Hematopoietic multipotent progenitor cell treated with erythropoietin and hydrocortisone succinate and interleukin-3 and kit ligand, for 8 days (in vitro differentiated cells): ENCODE measurements at places on chromosomes 11 and 22.

DNA sequence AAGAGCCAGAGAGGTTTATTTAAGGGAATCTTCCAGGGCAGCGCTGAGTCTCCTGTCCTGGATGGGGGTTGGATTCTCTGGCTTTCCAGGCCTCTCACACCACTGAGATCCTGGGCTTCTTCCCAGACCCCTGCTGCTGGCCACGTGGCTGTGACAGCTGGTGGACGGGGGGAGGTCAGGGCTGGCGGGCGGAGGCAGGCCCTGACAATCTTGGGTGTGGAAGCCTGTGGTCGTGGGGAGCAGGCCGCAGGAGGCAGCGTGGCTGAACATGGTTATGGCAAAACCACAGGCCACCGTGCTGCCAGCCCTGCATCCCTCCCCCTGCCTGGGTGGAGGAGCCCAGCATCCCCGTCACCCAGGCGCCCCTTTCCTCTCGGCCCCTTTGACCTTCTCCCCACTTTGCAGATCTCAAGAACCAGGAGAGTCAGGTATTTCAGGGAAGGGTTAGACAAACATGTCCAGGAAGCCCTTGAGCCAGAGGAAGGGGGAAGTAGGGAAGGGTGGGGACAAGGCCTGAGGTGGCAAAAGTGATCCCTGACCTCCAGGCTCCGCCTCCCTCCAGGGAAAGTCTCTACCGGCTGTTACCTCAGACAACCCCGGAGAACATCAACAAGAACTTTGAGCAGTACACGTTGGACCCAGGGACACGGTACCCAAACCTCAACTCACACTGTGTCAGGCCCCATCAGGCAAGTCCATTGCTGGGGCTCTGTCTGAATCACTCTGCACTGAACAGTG is 111.8 kb downstream of the MICAL2 start:
- DNase-seq = peak; percentile 39

DNA sequence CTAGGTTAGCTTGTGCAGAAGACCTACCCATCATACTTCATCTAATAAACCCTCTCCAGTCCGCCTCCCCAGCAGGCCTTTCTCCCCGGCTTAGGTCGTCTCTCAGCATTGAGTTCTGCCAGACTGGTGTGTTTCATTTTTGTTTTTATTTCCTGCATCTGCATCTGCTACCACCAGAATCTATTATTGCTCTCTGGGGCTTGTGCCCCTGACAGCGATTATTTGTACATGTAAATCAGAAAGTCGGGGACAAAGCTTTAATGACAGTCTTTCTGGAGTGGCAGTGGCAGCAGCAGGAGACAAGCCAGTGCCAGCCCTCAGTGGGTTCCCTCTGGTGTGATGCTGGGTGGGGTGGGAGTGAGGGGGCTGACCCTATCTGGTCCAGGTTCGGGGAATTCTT is 127.5 kb downstream of the PKNOX2 start:
- no peak for DNase-seq

- DNase-seq = peak; percentile 93
These were observed 11.3 kb downstream of the TRIM29 start for GRCh38 chr11:120126620-120127019.

DNA sequence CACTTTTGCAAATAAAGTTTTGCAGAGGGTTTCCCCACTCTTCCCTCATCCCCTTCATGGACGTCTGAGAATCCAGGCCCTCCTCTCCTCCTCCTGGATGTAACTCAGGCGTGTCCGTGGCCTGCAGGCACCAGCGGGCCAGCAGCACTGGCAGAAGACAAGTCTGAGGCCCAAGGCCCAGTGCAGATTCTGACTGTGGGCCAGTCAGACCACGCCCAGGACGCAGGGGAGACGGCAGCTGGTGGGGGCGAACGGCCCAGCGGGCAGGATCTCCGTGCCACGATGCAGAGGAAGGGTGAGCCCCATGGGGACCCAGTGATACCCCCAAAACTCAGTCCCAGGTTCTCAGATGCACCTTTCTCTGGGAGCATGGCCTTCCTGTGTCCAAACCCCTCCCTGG is 14.4 kb downstream of the TUB start:
- no peak for DNase-seq

- no peak for DNase-seq
These were observed 15.1 kb downstream of the ATG13 start for GRCh38 chr11:46632502-46632901.

DNA sequence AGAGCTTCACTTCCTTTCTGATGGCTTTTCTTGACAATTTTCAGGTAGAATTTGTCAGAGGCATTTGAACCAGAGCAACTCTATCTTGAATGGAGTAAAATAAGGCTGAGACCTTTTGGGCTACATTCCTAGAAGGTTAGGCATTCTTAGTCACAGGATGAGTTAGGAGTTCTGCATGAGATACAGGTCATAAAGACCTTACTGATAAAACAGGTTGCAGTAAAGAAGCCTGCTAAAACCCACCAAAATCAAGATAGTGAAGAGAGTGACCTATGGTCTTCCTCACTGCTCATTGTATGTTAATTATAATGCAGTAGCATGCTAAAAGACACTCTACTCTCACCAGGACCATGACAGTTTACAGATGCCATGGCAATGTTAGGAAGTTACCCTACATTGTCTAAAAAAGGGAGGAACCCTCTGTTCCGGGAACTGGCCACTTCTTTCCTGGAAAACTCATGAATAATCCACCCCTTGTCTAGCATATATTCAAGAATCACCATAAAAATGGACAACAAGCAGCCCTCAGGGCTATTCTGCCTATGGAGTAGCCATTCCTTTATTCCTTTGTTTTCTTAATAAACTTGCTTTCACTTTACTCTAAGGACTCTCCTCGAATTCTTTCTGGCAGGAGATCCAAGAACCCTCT is 1519.7 kb upstream of the TENM4 start:
- DNase-seq = no peak

GRCh38 chr11:61549662-61550568 is 31.0 kb downstream of the SYT7 start:
- no peak for DNase-seq

GRCh38 chr22:25572708-25573171 is 8.3 kb downstream of the GRK3 start:
- DNase-seq = no peak

DNA sequence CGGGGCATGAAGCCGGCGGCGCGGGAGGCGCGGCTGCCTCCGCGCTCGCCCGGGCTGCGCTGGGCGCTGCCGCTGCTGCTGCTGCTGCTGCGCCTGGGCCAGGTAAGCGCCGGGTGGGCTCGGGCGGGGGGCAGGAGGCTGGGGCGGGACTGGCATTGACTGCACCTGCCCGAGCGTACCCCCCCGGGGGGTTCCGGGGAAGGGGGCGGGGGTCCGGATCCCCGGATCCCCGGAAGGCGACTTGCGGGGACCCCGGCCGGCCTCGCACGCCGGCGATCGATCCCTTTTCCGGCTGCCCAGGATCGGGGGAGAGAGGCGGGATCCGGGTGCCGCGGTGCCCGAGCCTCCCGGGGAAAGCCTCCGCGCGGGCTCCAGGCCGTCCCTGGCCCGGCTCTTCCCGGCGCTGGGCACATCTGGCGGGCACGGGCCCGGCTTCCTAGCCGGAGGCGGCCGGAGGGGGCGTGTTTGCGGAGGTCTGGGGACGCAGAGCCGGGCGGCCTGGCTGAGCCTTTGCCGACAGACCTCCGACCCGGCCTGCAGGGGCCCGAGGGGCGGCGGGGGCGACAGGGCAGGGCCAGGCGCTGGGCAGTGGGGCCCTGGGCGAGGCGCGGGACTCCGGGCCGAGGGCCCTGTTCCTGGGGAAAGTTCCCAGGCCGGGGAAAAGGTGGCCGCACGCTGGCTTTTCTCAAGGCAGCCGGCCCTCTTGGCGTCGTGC is 705 bp downstream of the PTPRJ start:
- no peak for DNase-seq

DNA sequence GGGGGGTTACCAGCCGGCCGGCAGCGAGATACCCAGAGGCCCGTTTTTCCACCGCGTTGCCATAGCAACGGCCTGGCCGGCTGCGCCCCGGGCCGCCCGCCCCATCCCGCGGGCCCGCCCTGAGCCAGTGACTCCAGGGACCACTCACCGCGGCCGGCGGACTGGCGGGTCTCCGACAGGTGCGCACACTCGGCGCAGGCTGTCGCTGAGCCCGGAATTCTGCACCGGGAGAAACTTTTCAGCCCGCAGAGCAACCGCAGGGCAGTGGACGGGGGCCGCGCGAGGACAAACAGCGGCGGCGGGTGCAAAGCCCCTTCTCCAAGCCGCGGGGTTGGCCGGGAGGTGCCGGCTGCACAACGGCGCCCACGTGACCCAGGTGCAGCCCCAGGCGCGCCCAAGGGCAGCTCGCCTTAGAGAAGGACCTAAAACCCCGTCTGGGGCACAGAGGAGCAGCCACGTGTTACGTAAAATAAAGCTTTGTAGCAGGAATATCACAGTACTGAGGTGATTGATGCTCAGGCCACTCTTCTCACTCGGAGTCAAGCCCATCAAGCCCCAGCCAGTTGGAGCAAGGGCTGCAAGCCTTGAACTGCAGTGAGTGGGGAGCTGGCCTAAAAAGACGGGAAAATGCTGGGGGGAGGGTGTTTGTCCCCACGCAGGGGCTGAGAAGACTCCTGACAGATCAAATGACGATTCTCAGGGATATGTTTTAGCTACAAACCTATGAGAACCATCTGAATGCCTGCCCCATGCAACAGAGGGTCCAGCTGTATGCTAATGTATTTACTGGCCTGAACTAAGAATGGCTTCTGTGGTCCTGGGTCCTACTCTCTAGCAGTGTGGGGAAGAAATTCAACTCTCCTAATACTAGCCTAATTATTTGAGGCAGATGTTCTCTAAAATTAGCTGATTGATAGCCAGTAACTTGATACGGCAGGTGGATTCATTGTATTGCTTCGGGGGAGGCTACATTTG is at the start of gene STK33:
TSS of gene STK33 (minus strand) at position 294 of the 975 bp plus-strand sequence. CDS start 119,323 bp downstream, outside the sequence.
- DNase-seq = peak; percentile 11

GRCh38 chr11:15347969-15348734 is 233.4 kb downstream of the INSC start:
- DNase-seq = no peak

- DNase-seq = no peak
These were observed 9.3 kb downstream of the TMEM132A start for GRCh38 chr11:60933416-60934123.

DNA sequence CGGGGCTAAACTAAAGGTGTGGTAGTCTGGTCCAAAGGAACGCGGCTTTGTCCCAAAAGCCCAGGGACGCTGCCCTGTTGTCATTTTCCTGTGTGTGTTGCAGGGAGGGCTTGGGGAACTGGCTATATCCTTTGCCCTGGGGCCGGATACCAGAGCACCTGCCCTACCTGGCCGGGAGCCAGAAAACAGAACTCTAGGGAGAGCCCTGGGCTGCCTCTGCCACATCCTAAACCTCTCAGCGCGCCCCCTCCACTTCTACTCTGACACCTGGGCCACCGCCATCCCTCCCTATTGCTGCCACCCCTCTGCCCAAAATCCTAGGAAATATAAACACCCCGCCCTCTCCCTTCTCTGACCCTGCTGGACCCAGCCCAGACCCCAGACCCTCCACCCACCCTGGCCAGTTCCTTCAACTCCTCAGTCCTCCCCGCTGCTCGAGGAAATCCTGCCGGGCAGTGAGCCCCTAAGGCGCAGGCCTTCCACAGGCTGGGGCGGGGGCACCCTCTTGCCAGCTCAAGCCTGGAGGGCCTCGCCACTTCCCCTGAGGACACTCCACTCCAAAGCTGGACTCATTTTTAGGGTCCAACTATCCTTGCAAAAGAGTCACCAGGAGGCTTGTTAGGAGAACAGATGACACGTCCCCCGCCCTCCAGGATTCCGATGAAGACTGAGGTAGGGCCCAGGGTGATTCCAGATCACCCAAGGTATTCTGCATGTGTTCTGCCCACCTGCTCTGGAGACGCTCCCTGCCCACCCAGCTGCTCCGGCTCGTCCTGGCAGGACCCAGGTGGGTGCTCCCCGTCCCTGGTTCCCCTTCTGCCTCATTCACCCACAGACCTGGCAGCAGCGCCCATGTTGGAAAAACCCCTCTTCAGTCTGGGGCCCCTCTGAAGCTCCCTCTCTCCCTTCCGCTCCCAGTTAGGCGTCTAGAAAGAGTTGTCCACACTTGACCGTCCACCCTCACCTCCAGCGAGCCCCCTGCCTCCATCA is 12.2 kb downstream of the KCTD17 start:
- DNase-seq = no peak

GRCh38 chr11:16859651-16860050 is 121.2 kb downstream of the C11orf58 start:
- DNase-seq = no peak
